Lung (tissue), 17 donors: ENCODE measurements at places on chromosomes 3 and 15. TPM values are rescaled to one million over a fixed set of nuclear protein-coding genes. Genes with fewer than 3 reads are reported as not detected.

DNA sequence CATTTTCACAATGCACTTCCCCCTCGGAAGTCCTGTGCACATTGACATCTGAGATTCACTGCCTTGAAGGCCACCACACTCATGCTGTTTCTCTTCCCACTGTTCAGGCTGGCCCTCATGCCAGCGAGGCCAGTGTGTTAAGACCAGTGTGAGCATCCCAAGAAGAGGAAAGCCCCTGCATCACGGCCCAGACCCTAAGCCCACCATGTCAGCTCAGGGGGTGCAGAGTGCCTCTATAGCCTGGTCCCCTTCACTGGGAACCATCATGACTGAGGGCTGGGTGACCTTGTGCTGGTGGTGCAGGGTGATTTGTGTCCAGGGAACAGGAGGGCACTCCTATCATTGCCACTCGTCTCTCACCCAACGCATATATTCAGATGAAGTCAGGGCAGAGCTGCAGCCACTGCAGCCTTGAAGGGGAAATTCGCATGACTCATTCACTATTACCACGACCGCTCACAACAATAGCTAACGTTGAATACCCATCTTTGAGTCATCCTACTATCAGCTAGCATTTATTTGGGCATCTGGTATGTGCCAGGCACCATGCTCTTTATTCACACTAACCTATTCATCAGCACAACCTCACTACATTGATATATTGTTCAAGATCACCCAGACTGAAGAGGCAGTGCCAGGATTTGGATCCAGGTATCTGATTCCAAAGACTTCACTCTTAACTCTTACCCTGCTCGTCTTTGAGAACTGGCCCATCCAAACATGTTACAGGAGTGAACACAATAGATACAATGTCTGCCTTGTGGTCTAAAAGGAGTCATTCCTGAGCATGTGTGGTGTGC lies 58.8 kb upstream of the SLC6A11 start:
- H3K27me3 ChIP-seq = no peaks in the 10 kb centered on the region
- H3K4me1 ChIP-seq = no peaks in the 10 kb centered on the region
- DNase-seq = no peak
- H3K4me3 ChIP-seq = no peak overlapping the region
- no peak overlapping the region for H3K27ac ChIP-seq
- H3K36me3 ChIP-seq = no peaks in the 10 kb centered on the region

GRCh38 chr3:129586746-129587430 lies 19.6 kb downstream of the PLXND1 start:
- no peak overlapping the region for H3K4me3 ChIP-seq
- no peaks in the 10 kb centered on the region for H3K27me3 ChIP-seq
- no peaks in the 10 kb centered on the region for H3K36me3 ChIP-seq

- no peak overlapping the region for H3K27ac ChIP-seq
- H3K27me3 ChIP-seq = no peaks in the 10 kb centered on the region
- H3K4me1 ChIP-seq = no peaks in the 10 kb centered on the region
- H3K36me3 ChIP-seq = no peaks in the 10 kb centered on the region
- no peak overlapping the region for H3K4me3 ChIP-seq
- DNase-seq = no peak
Observed at GRCh38 chr3:145857956-145858355, 303.0 kb downstream of the PLOD2 start.

GRCh38 chr3:8532251-8532871 lies 30.7 kb downstream of the LMCD1 start:
- H3K4me3 ChIP-seq = no peak overlapping the region
- peaks cover 4% of the 10 kb centered on the region for H3K36me3 ChIP-seq
- peaks cover 12% of the 10 kb centered on the region for H3K4me1 ChIP-seq
- DNase-seq = peak; percentile 92

DNA sequence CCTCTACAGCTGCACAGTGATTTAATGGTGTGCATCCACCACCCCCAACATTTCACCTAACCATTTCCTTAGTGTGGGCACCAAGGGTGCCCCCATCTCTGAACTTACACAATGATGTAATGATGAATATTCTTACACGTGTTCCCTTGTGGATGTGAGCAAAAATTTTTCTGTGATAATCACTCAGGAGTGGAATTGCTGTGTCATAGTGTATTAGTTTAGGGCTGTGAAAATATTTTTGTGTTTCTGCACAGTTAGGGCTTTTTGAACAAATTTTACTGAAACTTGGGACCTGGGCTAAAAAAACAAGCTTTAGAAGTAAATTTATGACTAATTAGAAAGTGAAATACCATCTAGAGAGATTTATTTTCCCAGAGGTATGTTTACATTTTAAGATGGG lies 134.5 kb upstream of the CCNL1 start:
- H3K27ac ChIP-seq = no peak overlapping the region
- H3K27me3 ChIP-seq = no peaks in the 10 kb centered on the region
- H3K4me1 ChIP-seq = no peaks in the 10 kb centered on the region
- H3K4me3 ChIP-seq = no peak overlapping the region
- no peaks in the 10 kb centered on the region for H3K36me3 ChIP-seq
- no peak for DNase-seq

GRCh38 chr3:152352554-152352953 lies 83.8 kb downstream of the MBNL1 start:
- no peaks in the 10 kb centered on the region for H3K36me3 ChIP-seq
- H3K27me3 ChIP-seq = no peaks in the 10 kb centered on the region
- H3K4me3 ChIP-seq = no peak overlapping the region
- H3K4me1 ChIP-seq = no peaks in the 10 kb centered on the region
- no peak for DNase-seq
- peak overlapping the region; percentile 45 for H3K27ac ChIP-seq

The EPHA6 gene
- polyA plus RNA-seq = not detected

The TRPC1 gene
- 1.1 TPM for polyA plus RNA-seq

The LIPC gene
- polyA plus RNA-seq = 0.24 TPM

The KLHDC8B gene
- 19.4 TPM for polyA plus RNA-seq
